ENCODE measurements at places on chromosomes 3 and 15.

DNA sequence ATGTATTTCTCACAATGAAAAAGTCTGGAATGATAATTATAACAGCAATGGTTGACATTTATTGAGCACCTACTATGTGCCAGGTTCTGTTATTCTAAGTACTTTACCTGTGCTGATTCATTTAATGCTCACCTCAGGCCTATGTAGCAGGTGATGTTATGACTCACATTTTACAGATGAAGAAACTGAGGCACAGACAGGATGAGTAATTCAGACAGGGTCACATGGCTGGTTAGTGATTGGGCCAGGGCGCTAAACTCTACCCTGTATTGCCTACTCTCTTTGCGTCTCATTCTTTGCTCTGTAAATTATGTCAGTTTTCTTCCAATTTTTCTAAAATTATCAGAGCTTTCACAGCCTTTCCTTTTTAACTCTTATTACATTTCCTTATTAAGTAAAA lies 98.3 kb downstream of the PIK3R4 start:
- H3K4me3 ChIP-seq = no peak overlapping the region
- DNase-seq = no peak
- H3K27me3 ChIP-seq = peaks cover 4% of the 10 kb centered on the region
- H3K27ac ChIP-seq = no peak overlapping the region
- no peaks in the 10 kb centered on the region for H3K4me1 ChIP-seq

DNA sequence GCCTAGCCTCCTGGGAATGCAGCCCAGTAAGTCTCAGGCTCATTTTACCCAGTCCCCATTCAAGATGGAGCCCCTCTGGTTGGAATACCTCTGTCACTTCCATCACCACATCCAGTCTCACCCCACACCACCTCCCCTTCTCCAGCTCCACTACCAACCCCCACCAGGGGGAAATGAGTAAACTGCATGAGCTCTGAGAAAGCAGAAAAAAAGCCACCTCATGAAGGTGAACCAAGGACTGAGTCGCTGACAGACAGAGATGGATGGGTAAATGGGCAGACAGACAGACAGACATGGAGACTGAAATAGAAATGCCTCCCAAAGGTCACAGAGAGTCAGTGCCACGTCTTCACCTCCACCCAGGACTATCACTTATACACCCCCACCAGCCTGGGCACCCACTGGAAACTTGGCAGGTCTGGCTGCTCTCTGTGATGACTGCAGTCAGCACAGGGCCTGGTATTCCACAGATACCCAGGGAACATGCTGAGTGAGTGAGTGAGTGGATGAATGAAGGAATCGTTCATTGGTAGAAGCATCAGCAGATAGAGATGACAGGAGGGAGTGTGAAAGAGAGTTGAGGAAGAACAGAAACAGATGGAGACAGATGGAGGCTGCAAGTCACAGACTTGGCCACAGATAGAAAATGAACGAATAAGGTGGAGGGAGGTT lies 4.9 kb upstream of the LOXL1 start:
- peaks cover 61% of the 10 kb centered on the region for H3K4me1 ChIP-seq
- H3K27ac ChIP-seq = no peak overlapping the region
- H3K36me3 ChIP-seq = peaks cover 37% of the 10 kb centered on the region
- H3K4me3 ChIP-seq = no peak overlapping the region

DNA sequence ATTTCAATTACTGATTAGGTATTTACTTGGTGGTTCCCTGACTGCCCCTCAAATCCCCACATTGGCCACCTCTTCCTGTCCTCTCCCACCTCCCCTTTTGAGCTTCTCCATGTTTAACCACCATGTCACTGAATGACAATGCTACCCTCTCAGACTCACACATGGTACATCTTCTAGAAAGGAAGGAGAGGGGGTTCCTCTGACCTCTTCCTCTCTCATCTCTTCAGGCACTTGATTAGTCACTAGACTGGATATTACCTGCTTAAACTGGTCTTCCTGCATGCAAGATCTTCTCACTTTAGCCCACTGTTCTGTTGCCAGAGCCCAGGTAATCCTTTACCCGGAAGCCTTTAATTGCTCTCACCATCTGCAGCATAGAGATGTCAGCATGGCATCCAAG lies 64.9 kb downstream of the DIPK2A start:
- no peak overlapping the region for H3K4me3 ChIP-seq
- no peaks in the 10 kb centered on the region for H3K36me3 ChIP-seq
- H3K27ac ChIP-seq = no peak overlapping the region
- H3K4me1 ChIP-seq = peaks cover 7% of the 10 kb centered on the region

DNA sequence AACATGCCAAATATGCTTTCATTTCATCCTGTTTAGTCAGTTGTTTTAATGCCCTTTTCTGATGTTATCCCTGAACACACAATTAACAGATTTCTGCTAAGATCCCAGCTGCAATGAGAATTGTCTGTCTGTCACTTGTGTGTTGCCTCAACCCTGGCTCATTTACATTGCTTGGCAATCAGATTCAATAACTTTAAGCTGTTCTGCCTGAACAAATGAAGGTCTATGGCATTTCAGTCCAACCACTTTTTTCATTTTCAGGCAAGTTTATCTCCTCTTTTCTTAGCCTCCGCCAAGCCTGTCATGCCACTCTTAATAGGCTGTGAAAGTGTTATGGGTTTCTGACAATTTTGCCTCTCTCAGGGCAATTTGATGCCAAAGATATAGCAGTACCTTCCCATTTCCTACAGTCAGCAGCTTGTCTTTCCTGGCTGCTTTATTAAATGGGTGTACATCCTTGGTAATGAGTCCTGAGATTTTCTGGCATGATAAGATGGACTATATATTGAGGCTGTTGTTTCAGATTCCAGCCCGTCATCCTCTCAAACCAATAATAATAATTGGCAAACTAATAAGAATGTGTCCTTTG lies 68.7 kb upstream of the ADAMTS9 start:
- H3K36me3 ChIP-seq = no peaks in the 10 kb centered on the region
- DNase-seq = no peak
- no peak overlapping the region for H3K27ac ChIP-seq
- no peaks in the 10 kb centered on the region for H3K27me3 ChIP-seq

DNA sequence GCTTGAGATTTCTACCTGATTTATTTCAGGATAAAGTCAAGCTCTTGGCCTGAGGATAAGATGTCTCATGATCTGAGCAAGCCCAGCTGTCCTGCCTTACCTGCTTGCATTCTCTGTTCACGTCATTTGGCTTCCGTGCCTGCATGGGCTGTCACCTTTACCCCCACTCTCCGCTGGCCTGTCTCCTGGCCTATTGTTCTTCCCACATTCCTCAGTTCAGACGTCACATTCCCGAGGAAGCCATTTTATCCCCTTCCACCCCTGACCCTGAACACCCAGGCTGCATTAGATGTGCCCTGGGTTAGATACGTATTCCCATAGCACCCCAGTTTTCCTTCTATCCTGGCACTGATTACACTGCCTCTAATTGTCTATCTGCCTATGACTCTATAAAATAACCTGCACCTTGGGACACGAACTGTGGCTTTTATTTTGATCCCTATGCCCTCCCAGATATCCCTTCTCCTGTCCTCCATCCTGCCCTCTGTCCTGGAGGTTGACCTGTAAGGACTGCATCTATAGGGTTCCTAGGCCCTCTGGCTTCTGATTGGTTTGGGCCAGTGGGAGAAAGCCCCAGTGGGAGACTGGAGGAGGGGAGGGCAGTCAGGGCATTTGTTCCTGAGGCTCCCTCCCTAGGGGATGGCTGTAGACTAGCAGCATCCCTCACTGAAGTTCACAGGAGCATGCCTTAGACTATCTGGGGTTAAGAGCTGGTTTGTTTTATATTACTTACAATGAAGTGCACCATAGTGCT lies 19.2 kb upstream of the UBE2Q2 start:
- H3K4me1 ChIP-seq = peaks cover 9% of the 10 kb centered on the region
- no peak overlapping the region for H3K27ac ChIP-seq
- H3K36me3 ChIP-seq = no peaks in the 10 kb centered on the region
- H3K27me3 ChIP-seq = peaks cover 21% of the 10 kb centered on the region
- H3K4me3 ChIP-seq = no peak overlapping the region

DNA sequence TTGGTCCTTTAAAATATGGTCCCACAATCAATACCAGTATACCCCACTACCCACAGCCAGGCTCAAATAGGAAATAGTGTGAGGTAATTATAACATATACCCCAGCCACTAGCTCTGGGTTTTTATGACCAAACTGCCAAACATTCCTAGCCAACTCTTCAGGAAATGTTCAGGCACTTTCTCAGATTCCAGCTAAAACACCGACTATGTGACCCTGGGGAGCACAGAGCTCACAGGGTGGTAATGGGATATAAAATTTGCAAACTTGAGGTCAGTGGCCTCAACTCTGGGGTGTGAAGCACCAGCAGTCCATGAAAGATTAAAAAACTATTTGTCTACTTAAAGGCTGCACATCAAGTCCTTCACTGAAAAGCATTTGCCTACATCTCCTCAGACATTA lies 12.9 kb downstream of the FBN1 start:
- DNase-seq = no peak
- H3K27ac ChIP-seq = no peak overlapping the region
- H3K4me3 ChIP-seq = no peak overlapping the region
- no peaks in the 10 kb centered on the region for H3K4me1 ChIP-seq
- H3K27me3 ChIP-seq = peaks cover 3% of the 10 kb centered on the region

DNA sequence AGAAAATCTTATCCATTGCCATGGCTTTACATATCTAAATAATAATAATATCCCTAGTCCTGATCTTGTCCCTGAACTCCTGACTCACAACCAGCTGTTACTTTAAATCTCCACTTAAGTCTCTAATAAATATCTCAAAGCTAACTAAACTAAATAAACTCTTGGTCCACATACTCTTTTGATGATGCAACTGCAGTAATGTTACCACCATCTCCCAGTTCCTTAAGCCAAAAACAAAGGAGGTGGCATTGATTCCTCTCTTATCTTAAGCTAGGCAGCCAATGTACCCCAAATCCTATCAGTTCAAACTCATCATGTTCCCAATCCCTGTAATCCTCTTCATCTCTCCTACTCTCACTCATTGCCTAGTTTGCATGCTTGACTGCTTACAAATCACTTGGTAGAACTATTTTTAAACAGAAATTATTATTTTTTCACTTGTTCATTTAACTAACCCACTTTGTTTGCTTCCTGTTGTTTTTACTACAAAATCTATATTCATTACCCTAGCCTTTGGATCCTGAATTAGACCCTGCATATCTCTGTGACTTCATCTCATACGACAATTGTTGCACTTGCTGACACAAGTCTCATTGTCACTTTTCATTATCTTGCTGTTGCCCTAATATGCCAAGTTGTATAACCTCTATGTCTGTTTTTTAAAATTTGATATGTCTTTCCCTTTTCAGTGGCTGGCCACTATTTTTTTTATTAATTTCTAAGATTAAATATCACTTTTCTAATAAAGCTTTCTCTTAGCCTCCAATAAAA lies 462.2 kb downstream of the ZPLD1 start:
- DNase-seq = no peak
- H3K27me3 ChIP-seq = no peaks in the 10 kb centered on the region
- no peak overlapping the region for H3K4me3 ChIP-seq
- no peaks in the 10 kb centered on the region for H3K36me3 ChIP-seq
- H3K4me1 ChIP-seq = no peaks in the 10 kb centered on the region
- H3K27ac ChIP-seq = no peak overlapping the region

- peaks cover 37% of the 10 kb centered on the region for H3K36me3 ChIP-seq
- H3K4me1 ChIP-seq = peaks cover 2% of the 10 kb centered on the region
- H3K27ac ChIP-seq = no peak overlapping the region
- no peak overlapping the region for H3K4me3 ChIP-seq
These were observed 3.4 kb upstream of the COL7A1 start for GRCh38 chr3:48598323-48599076.

- no peaks in the 10 kb centered on the region for H3K27me3 ChIP-seq
- no peak overlapping the region for H3K27ac ChIP-seq
These were observed 266.5 kb downstream of the ADAMTS17 start for GRCh38 chr15:100075229-100075628.

DNA sequence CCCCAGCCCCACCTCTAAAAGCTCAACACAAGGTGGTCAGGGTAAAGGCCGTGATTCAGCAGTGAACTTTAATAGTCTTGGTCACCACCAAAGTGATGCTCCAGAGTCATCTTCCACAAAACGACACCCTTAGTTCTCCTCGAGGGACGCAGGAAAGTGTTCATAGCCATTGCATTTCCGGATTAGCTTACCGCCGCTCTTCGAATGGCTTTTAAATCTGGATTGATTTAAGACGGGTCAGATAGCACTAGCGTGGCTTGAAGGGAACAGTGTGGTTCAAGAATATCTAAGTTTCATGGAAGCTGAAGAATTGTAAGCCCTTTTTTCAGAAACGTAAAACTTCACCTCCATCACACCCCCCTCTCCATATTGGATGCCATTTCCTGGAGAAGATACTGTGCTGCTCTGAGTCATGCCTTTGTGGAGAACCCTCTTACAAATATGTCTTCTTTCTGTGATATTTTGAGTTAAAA lies 829 bp downstream of the RNF7 start:
- H3K27ac ChIP-seq = peak overlapping the region; percentile 98
- H3K36me3 ChIP-seq = peaks cover 9% of the 10 kb centered on the region
- DNase-seq = peak; percentile 47
- peak overlapping the region; percentile 98 for H3K4me3 ChIP-seq
- H3K4me1 ChIP-seq = peaks cover 36% of the 10 kb centered on the region

DNA sequence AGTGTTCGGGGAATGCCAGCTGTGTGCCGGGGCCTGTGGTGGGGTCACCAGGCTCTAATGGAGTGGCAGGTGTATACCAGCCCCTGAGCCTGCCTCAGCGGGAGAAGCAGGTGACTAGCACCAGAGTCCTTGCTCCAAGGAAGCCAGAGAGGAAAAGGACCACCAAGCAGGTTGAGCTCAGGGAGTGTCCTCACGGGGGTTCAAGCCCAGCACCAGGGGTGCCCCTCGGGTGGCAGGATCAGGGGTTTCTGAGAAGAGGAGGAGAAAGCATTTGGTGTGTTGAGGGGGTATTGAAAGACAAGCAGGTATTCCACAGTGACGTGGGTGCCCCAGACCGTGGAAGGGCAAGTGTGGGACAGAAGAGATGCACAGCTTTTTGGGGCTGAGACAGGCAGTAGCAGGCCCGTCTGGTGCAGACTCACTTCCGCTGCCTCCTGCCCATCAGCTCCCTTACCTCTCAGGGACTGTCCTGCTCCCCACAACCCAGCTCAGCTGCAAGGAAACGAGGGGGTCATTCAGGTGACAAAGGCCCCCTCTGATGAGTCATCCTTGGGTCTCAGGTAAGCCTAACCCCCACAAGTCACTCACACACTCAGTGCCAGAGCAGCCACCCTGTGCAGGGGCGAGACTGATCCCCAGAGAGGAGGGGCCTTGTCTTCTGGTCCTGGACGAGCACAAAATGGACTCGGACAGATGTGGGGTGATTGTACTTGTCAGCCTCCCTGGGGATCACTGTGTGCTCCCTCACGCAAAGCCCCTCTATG lies 21.4 kb upstream of the POC1A start:
- H3K4me3 ChIP-seq = no peak overlapping the region
- H3K36me3 ChIP-seq = no peaks in the 10 kb centered on the region
- H3K27me3 ChIP-seq = peaks cover 2% of the 10 kb centered on the region
- no peak for DNase-seq
- peaks cover 9% of the 10 kb centered on the region for H3K4me1 ChIP-seq
- no peak overlapping the region for H3K27ac ChIP-seq

DNA sequence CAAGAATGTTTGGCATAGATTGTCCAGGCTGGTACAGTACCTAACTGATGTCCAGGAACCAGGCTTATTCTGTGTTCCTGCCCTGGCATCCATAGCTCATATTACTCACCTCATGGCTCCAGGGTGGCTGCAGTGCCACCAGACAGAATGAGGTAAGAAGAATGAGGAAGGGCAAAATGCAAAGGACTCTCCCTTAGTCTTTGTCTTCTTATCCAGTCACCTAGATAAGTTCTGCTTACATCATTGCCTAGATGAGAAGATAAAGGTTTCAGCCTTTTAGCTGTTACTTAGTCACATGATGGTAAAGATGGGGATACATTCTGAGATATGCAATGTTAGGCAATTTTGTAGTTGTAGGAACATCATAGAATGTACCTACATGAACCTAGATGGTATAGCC lies 45.8 kb downstream of the CHP1 start:
- no peak overlapping the region for H3K4me3 ChIP-seq
- no peaks in the 10 kb centered on the region for H3K27me3 ChIP-seq
- no peak for DNase-seq
- H3K27ac ChIP-seq = no peak overlapping the region
- H3K4me1 ChIP-seq = peaks cover 3% of the 10 kb centered on the region
